H4 (cell line): ENCODE measurements at places on chromosomes 3 and 15. TPM values are rescaled to one million over a fixed set of nuclear protein-coding genes. Genes with fewer than 3 reads are reported as not detected.

Gene CIB2
- total RNA-seq: 1.1 TPM in 1 of 2 replicates, not detected in the other

Gene REC114
- total RNA-seq: not detected in 2 replicates

Gene DZIP3
- total RNA-seq: 8.0 and 11.7 TPM in 2 replicates

Gene ERICH6
- 0.06 TPM in 1 of 2 replicates, not detected in the other for total RNA-seq

Gene CYP1A2
- total RNA-seq: not detected in 2 replicates

- no peak for DNase-seq
Observed at GRCh38 chr15:83192742-83193141, 14.9 kb downstream of the HDGFL3 start.

DNA sequence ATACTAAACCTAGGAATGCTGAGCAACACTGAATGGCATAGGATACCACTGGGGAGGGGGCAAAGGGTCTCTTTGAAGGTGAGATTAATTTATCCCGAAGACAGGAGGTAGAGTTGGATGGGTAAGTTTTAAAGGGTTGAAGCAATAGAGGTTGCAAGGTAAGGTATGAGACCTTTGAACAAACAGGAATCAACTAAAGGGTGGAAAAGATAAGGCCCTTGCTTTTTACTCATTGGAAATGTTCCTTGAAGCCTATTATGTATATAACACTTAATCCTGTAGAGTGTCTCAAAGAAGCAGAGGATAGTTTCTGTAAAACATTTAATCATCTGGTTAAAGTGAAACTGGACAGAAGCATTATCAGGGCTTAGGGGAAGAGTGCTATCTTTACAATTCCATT, 5.7 kb downstream of the ABHD5 start:
- no peak for DNase-seq

GRCh38 chr15:81085213-81085612, 48.9 kb upstream of the CFAP161 start:
- DNase-seq: no peak

DNA sequence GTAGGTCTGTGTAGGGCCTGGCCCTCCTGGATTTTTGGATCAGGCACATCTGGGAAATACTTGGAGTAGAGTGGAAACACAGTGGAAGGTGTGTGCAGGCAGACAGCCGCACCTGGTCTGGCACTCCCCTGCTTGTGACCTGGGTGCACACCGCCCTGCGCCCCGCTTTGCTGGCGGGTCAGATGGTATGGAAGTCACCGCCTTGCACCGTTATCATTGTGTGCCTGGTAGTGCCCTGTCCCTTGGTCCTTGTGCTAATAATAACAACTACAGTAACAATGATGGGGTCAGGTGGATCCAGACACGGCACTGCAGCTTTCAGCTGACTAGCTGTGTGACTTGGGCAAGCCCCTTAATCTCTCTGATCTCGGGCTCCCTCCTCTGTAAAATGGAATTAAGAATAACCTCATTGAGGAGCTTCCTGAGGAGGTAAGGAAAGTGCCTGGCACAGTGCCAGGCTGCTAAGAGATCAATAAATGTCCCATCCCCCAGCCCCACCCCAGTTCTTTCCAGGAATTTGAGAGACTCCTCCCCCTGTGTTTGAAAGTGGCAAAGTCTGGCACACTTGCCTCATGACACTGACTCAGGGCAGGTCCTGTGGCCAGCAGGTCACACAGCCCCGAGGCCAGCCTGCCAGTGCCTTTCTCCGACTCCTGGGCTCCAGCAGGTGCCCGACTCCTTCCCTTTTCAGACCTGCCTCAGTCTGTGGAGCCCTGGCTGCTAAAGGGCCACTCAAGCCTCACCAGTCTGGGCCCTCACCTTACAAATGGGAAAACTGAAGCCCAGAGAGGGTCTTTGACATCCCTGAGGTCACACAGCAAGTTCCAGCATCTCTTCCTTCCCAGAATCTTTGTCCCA, 9.8 kb downstream of the ISG20 start:
- DNase-seq: no peak

DNA sequence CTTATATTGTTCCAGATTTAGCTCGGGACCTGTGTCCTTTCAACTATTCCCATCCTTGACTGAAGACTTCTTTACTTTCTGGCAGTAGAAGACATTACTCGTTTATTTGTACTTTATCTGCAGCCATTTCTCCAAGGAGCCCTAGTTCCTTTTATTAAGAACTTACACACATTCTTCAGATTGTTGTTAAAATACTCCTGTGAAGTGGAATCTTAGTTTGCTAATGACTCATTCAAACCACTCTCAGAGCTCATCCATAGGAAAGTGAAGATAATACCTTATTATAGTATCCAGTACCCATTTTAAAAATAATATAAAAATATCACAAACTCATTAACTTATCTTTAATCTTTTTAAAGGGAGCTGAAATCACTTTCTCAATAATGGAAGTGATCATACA, 63.5 kb downstream of the C3orf70 start:
- no peak for DNase-seq

DNA sequence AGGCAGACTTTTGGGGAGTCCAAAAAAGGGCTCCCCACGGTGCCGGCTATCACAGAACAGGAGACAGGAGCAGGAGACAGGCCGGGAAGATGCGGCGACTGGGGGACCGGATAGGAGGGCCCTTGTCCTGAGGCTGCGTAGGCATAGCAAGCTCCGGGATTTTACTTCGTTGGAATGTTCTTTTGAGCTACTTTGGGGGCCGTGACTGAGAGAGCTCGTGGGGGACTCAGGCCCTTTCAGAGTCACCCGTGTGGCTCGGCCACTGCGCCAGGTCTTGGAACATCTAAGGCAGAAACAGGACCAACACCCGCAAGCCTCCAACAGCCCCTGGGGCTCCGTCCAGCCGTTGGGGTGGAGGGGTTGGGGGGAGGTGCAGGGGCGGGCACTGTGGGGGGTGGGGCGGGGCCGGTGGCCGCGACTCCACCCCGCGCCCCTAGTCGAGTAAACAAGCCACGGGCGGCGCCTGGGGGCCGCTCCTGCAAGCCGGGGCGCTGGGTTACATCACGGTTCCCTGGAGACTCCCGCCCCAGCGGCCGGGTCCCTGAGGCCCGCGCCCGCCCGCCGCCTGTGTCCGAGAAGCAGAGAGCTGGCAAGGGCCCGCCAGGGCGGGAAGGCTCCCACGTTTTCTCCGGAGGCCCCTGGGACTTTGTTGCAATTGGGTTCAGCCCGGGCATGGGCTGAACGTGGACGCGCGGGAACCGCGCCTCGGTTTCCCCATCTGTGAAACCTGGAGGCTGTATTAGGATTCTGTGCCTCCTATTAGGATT, 23.3 kb upstream of the C15orf39 start:
- no peak for DNase-seq

- no peak for DNase-seq
Observed at GRCh38 chr3:4591669-4592068, 98.5 kb downstream of the ITPR1 start.

DNA sequence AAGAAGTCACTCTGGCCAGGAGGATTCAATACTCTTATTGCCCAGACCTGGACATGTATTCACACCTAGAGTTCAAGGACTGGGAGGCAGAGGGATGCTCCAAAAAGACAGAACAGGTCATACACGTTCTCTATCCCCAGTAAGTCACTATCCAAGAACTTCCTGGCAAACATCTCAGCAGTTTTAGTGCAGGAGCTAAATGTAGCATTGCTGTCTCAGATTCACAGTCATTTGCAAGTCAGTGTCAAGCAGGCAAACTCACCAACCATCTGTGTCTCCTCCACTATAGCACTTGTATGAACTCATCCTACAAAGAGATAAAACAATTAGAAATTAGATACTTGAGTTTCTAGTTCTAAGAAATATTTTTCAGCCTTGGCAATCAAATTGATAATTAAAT, 38.4 kb downstream of the ABHD17C start:
- no peak for DNase-seq

DNA sequence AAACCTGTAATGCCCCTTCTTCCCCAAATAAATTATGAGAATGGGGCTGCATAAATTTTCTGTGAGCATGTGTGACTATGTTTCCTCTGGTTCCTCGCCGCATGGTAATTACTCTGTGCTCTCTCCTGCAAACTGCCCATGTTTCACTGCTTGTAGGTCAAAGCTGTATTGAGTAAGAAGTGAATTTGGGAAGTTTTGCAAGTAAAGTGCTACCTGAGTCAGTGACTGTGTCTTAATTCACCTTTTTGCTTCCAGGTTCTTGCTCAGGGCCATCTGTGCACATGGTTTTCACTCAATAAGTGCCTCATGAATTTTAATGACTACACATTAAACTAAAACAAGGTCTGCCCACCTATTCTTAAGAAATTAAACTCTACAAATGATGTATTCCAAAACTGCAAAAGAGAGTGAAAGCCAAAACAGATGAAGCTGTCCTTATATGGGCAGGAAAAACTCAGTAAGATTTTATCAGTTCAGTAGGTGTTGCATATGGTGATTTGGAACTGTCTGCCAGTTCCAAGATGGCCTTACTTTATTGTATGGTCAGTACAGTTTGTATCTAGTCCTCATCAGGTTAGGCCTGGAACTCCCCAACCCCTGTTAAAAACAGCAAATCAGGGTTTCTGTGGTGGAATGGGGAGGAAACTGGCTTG, 100.0 kb downstream of the LPP start:
- no peak for DNase-seq

DNA sequence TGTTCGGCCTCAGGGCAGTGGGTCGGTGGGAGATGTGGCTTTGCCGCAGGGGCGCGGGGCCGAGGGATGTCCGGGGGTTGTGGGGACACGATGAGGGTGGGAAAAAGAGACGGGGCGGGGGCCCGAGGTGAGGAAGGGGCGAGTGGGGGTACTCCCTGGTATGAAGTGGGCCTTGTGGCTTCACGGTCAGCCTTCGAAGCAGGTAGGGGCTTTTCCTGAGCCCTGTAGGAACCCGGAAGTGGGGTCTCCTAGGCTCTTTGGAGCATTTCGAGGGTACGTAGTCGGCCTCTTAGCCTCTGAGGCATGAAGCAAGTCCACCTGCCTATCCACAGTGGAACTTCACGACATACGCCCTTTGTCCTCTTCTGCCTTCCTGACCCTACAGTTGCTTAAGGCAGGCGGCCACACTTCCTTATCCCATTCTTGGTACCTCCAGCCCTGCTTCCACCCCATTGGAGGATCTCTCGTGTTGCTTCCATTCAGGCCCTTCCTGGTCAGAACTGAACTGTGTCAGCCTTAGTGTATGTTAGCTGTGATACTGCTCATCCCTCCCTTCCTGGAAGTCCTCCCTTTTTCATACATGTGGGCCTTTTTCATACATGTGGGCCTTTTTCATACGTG, 389 bp downstream of the ARPC4 start:
- no peak for DNase-seq

GRCh38 chr3:59290358-59290757, 240.5 kb upstream of the CFAP20DC start:
- no peak for DNase-seq

DNA sequence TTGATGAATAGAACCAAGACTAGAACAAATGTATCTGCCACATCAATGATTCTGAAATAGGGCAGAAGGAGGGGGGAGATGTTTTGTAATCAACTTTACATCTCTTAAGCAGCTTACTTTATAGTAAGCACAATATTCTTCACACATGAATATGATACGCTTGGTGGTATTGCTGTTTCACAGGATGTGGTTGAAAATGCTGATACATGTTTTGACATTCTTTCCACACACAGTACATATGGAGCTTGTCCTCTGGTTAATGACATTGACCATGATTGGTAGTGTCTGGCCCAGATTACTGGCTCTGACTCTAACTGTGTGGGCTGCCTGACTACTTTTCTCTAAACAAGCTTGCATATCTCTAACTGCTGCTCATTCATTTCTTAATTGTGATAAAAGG, 168.9 kb downstream of the KLHL25 start:
- peak; percentile 62 for DNase-seq

GRCh38 chr15:29904757-29905417, 82.6 kb upstream of the TJP1 start:
- DNase-seq: no peak

- DNase-seq: no peak
Observed at GRCh38 chr15:100544338-100544841, 15.6 kb upstream of the CERS3 start.

DNA sequence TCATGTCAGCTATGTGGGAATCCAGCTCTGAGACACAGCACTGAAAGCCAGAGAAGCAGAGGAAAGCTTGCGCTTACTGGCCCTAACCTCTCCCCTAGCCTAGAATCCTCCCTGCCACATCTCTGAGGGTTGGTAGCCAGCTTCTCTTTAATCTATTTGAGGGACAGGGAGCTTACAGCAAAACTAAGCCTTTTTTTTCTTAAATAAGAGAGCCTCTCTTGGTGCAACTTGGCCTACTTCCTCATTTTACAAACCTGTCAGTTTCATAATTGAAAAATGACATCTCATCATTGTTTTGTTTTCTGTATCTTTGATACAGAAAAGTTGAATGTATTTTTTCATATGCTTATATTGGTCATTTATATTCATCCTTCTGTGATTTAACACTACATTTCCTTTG, 193.9 kb downstream of the ZNF621 start:
- DNase-seq: no peak

DNA sequence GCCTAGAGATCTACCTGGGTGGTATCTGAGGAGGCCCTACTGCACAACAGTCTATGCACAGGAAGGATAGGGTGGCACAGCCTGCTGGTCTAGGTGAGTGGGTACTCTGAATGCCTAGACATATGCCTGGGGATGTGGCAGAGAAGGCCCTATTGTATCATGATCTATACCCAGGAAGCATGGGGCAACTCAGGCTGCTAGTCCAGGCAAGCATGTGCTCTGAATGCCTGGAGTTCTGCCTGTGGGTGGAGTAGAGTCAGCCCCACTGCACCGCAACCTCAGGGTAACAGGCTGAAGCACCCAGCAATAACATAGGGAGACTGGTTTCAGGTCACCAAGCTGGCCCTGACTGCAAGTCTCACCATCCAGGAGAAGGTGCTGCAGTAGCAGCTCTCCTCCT, 224.7 kb downstream of the MFSD1 start:
- DNase-seq: no peak

DNA sequence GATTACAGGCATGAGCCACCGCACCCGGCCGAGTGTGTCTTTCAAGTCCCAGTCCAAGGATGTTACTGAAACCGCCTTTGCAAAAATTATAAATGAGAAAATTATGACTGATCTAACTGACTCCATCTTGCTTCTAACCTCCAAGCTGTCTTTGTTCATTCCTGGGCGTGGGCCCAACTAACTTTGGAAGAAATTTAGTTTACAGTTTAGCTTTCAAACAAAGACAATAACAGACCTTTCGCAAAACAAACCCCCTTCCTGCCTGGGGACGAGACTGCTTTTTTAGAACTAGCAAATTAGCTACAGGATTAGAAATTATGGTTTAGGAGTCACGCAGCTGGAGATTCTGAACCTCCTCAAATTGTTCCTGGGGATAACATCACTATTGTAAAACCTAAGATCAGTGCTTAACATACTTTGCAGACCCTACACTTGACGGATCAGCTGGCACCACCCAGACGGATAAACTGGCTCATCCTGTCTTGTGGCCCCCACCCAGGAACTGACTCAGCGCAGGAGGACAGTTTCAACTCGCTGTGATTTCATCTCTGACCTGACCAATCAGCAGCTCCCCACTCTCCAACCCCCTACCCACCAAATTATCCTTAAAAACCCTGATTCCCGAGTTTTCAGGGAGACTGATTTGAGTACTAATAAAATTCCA, 23.8 kb downstream of the NANOGP8 start:
- DNase-seq: no peak

- no peak for DNase-seq
Observed at GRCh38 chr15:92111751-92112150, 258.2 kb downstream of the SLCO3A1 start.
